NCI-H1930 (cell line): ENCODE measurements at places on chromosomes 3 and 15.

DNA sequence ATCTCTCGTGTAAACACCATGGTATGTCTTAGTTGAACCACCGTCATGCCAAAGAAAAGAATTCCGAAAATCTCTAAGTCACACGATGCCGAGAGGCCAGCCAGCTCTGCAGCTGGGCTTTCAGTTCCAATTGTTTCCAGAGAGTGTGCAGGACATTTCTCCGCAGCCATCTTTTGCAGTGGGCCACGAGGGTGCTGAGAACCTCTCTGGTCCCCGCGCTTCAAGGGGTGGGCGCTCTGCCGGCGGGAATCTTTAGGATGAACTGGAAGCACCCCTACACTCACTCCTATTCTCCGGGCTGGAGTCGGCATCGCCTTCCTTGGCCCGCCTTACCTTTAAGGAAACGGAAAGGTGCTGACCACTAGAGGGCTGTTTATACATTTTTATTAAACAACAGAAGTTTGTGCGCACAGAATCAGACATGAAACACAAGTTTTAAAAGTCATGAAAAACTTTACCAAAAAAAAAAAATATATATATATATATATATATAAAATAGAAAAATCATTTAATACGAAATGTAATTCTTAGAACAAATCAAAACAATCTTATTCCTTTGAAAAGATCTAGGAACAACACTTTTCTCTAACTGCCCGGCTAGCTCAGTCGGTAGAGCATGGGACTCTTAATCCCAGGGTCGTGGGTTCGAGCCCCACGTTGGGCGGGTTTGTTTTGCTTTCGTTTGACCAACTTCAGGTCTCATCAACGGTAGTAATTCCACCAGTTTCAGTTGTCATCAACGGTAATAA, 12.5 kb upstream of the MORF4L1 start:
- DNase-seq: no peak

GRCh38 chr3:123525433-123525832, 59.4 kb downstream of the HACD2 start:
- no peak for DNase-seq

GRCh38 chr15:101159936-101160815, 91.7 kb downstream of the CHSY1 start:
- DNase-seq: no peak

- no peak for DNase-seq
Observed at GRCh38 chr3:88641033-88641604, 466.3 kb upstream of the EPHA3 start.

DNA sequence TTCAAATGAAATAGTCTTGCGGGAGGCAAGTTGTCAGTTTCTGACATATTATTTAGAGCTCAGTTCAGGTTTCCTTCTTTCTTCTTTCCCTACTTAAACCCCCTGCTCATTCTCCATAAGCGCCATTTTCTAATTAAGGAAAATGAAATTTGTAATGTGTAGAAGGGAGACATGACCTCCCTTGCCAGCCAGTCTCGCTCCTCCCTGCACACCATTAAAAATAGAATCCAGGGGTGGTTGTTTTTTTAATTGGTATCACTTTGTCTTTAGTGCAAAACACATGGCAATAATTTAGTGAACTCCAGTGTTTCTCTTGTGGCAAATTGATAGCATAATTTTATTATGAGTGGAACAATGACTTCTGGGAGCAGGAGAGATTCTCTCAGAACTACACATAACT, 160.1 kb downstream of the MEIS2 start:
- no peak for DNase-seq

GRCh38 chr3:141552440-141552991, 65.7 kb downstream of the RASA2 start:
- no peak for DNase-seq

DNA sequence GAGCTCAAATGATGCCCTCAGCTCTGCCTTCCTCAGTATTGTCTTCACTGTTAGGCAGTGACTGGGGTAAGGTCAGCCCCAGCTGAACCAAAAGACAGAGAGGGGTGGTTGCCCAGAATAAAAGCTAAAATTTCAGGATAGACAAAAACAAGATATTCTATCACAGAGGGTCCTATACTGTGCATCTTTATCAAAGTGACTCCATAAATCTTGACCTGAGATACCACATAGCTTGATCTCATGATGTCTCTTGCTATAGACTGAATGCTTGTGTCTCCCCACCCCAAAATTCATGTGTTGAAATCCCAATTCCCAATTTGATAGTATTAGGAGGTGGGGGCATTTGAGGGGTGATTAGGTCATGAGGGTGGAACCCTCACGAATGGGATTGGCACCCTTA, 30.4 kb downstream of the EIF1B start:
- no peak for DNase-seq

- DNase-seq: no peak
Observed at GRCh38 chr3:152019508-152019907, 146.1 kb downstream of the SUCNR1 start.

- no peak for DNase-seq
Observed at GRCh38 chr3:9700536-9700935, 3.1 kb upstream of the CPNE9 start.

DNA sequence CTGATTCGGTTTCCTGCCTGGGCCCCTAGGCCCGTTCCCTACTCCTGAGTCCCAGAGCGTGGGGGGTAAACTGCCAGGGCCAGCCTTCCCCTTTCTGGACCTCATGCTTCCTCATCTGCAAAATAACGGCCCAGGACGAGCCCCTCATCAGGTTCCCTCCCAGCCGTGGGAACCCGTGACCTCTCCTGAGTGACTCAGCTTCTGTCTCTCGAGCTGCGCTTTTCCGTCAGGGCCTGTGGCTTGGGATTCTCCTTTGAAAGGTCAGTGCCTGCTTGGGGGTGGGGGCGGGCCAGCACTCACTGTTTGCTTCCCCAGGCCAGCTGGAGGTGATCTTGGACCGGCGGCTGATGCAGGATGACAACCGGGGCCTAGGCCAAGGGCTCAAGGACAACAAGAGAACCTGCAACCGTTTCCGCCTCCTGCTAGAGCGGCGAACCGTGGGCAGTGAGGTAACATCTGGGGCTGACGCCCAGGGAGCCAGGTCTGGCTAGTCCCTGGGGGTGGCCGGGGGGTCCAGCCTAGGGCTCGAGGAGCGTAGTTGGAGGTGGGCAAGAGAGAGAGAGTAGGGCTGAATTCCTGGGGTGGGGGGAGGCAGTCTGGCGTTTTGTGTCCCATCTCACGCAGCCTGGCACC, 12.8 kb downstream of the MAN2A2 start:
- no peak for DNase-seq

- DNase-seq: no peak
Observed at GRCh38 chr3:14019459-14019858, 105.2 kb downstream of the CHCHD4 start.

- DNase-seq: no peak
Observed at GRCh38 chr3:171821778-171822358, 11.6 kb upstream of the PLD1 start.

DNA sequence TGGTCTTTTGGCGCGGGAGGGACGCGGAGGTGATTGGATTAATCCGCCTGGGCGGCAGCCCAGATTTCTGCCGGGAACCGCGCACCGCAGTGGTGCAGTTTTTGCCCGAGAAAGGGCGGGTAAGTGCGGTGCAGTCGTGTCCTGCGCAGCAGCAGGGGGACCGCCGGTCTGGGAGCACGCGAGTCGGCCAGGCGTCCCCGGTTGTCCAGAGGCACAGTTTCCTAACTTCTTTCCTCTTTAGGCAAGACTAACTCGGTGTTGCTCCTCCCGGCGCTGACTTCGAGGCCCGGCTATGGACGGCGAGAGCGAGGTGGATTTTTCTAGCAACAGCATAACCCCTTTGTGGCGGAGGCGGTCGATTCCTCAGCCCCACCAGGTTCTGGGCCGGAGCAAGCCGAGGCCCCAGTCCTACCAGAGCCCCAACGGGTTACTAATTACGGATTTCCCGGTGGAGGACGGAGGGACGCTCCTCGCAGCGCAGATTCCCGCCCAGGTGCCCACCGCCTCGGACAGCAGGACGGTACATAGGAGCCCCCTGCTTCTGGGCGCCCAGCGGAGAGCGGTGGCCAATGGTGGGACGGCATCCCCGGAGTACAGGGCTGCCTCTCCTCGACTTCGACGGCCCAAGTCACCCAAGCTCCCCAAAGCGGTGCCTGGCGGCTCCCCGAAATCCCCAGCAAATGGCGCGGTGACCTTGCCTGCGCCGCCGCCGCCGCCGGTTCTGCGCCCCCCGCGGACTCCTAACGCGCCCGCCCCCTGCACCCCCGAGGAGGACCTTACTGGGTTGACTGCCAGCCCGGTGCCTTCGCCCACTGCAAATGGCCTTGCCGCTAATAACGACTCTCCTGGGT, 736 bp downstream of the ARHGEF26 start:
- DNase-seq: peak; percentile 9

DNA sequence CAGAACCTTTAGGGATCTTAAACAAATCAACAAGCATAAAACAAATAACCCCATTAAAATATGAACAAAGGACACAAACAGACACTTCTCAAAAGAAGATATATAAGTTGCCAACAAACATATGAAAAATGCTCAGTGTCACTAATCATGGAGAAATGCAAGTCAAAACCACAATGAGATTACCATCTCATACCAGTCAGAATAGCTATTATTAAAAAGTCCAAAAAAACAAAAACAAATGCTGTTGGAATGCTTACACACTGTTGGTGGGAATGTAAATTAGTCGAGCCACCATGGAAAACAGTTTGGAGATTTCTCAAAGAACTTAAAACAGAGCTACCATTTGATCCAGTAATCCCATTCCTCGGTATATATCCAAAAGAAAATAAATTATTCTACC, 423.6 kb downstream of the OTOL1 start:
- no peak for DNase-seq

DNA sequence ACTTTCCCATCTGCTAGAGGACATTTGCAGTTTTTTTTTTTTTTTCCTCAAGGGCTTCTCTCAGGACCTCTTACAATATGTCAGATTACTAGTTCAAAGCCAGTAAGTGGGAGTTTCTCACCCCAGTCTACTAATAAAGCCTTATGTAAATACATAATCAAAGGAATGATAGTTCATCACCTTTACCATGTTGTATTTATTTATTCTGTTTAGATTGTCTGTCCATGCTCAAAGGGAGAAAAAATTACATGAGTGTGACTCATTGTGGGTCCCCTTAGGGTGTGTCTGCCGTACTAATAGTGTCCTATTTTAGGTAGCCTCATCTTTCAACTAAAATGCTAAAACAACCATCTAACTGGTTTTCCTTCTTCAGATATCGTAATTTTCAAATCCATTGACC, 917.6 kb downstream of the EPHA3 start:
- DNase-seq: no peak

GRCh38 chr15:62998262-62998890, 44.2 kb upstream of the TPM1 start:
- DNase-seq: no peak

DNA sequence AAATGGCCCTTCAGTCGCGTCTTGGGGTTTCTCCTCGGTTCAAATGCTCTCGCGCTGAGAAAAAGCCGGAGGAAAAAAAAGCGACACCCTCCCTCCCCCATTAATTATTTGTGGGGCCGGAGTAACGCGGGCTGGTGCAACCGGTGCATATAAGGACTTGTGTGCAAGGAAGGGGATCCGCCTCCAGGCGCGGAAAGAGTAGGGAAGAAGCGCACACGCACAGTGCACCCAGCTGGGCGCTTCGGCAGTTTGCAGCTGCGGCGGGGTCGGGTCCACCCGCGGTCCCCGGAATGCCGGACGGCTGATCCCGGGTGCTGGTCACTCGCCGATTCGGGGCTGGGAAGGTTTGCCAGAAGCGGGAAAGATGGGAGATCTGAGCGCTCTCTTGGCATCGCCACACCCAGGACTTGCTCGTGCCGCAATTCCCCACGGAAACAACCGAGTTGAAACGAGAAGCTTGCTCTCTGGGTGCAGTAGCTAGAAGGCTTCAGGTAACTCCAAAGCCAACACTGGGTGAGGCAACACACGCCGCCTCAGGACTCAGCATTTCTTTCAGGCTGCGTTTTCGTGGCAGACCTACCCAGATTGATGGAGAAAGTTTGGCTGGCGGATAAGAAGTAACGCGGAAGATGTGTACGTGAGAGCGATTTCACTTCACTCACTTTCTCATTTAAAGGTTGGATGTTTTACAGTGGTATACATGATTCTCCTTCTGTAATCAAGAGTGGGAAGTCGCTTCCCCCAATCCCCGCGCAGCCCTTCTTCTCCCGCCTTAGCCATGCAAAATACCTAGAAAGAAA, 720 bp upstream of the TNIK start:
- no peak for DNase-seq

GRCh38 chr3:16929311-16929710, 44.6 kb downstream of the PLCL2 start:
- DNase-seq: no peak

DNA sequence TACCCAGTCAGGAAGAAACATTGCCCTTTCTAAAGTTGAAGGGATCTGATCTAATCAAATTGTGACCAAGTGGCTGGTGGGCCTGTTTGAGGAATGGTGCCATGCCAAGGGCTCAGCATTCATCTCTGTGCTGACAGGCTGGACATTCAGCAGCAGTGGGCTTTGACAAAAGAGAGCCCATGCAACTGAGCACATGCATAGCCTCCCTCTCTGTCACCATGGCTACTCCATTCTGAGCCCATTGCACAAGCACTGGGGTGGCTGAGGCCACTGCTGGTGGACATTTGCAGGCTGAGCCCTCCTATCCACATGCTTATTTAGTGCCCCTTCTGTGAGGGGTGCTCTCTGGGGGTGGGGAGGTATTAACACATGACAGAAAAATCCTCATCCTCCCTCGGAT, 28.6 kb upstream of the TNFSF10 start:
- no peak for DNase-seq

- no peak for DNase-seq
Observed at GRCh38 chr3:45966371-45966791, 23.1 kb downstream of the CXCR6 start.

- DNase-seq: peak; percentile 90
Observed at GRCh38 chr15:34101366-34102174, at the start of the genes EMC7 and PGBD4. TSS of gene EMC7 (minus strand) at chr15:34101862. CDS start at chr15:34101839, 23 bp downstream. TSS of gene PGBD4 (plus strand) at chr15:34102083. CDS start at chr15:34102532, 449 bp downstream.

- no peak for DNase-seq
Observed at GRCh38 chr3:42846685-42847522, 28.8 kb downstream of the CYP8B1 start.

DNA sequence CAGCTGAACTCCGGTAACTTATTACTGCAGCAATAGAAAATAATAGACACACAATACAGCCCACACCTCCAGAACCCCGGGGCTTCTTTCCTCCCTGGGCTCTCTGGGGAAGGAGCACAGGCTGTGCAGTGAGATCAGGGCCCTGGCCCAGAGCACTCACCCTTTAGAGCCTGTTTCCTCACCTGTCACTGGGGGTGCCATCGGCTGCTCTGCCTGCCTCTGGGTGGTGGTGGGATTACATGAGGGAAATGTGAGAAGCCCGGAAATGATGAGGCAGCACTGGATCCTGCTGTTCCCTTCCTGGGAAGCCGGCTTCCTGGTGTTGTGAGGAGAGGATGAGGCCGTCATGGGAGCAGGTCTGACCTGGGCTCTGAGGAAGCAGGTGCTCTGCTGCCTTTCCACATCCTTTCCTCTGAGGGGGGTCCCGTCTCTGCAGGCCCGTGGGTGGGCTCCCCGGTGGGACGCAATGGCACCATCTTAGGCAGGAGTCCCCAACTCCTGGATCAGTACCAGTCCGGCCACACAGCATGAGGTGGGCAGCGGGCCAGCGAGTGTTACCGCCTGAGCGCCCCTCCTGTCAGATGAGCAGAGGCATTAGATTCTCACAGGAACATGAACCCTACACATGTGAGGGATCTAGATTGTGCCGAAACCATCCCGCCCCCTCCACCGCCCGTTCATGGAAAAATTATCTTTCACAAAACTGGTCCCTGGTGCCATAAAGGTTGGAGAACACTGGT, 220.9 kb upstream of the CTDSPL start:
- no peak for DNase-seq

GRCh38 chr15:72202302-72202701, 4.7 kb upstream of the GRAMD2A start:
- no peak for DNase-seq
